ENCODE measurements at places on chromosomes 12 and 14.

GRCh38 chr14:92540472-92541048 lies 27.0 kb downstream of the RIN3 start:
- DNase-seq, result no peak

DNA sequence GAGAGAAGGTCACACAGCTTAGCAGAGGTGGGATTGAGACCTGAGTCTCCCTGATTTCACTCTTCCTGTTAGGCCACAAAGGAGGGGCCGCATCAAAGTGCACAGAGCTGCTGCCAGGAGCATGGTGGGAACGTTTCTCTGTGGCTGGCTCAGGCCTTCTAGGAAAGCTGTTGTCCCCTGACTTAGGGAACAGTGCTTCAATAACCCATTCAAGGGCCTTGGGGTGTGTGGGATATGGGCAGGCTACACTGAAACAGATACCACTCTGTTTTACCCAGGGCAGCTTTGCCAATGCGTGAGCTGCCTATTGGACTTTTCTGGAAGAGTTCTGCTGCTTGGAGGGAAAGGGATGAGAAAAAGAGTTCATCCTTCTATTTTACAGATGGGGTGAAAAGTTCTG lies 110.0 kb downstream of the ADCK1 start:
- no peak for DNase-seq

- DNase-seq, result peak; percentile 4
These were observed at the start of gene DNAH10 for GRCh38 chr12:123761841-123762714. DNAH10 (plus strand) TSS chr12:123762301; CDS start chr12:123762337, 36 bp downstream.

DNA sequence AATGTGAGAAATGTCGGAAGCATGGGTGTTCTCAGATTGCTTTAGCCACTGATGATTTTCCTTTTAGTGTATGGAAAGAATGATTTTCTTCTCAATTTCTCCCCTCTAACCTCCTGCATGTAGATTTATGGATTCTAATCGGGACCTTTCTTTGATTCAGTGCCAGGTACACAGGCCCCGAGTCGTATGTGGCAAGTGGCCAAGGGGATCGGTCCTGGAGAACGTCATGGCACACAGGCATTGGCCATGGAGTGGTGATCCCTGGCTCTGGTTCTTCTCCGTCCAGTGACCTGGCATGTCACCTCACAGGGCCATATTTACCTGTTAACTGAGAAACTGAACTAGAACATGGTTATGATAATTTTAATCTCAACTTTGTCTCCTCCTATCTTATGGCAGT lies 58.1 kb downstream of the ETV6 start:
- no peak for DNase-seq

DNA sequence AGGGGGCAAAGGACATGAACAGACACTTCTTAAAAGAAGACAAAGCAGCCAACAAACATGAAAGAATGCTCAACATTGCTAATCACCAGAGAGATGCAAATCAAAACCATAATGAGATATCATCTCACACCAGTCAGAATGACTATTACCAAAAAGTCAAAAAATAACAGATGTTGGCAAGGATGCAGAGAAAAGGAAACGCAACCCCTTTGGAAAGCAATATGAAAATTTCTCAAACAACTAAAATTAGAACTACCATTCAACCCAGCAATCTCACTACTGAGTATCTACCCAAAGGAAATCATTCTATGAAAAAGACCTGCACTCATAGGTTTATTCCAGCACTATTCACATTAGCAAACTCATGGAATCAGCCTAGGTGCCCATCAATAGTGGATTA lies 25.6 kb downstream of the MDM1 start:
- no peak for DNase-seq

DNA sequence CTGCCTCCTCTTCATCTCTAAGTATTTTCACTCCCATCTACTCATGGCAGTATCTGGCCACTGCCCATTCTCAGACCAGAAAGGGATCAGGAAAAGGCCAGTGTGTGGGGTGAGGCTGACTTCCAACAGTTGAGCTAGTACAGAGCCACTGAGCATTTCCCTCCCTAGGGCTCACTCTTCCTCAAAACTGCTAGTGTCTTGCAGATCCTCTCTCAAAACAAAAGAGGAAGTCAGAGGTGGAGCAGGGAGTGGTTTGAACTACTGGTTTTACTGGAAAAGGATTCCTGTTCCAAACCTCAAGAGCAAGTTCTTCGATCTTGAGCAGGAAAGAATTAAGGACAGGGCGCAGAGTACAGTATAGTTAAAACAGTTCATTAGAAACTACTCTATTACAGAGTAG lies 11.7 kb upstream of the RNASE10 start:
- DNase-seq, result no peak

- DNase-seq, result no peak
These were observed 307.8 kb upstream of the PRKD1 start for GRCh38 chr14:30235485-30235884.

- DNase-seq, result no peak
These were observed 394.3 kb downstream of the EGLN3 start for GRCh38 chr14:33556382-33557121.

GRCh38 chr14:58133739-58134138 lies 18.3 kb downstream of the ARMH4 start:
- DNase-seq, result no peak

GRCh38 chr14:44639781-44640385 lies 132.8 kb upstream of the FSCB start:
- DNase-seq, result no peak

DNA sequence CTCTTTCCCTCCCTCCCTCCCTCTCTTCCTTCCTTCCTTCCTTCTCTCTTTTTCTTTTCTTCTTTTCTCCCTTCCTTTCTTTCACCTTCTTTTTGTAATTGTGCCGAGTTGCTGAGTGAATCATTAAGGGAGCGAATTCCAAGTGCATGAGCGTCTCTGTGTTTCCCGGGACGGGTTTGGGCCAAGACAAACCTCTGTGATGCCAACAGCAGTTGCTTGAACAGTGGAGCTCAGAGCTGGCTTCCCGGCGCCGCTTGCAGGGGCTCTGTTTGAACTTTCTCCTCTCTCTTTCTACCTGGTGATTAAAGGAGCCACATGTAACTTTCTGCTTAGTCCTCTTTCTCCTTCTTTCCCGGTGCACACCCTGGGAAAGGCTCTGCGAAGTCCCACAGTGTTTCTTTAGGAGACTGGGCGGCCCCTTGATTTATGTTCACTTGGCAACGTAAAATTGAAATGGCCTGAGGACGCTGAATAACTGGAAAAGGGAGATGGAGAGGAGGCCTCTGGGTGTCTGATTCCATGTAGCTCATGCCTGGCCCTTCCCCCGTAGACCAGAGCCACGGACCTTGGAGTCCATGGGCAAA lies 33.7 kb upstream of the MAP1LC3B2 start:
- DNase-seq, result no peak

DNA sequence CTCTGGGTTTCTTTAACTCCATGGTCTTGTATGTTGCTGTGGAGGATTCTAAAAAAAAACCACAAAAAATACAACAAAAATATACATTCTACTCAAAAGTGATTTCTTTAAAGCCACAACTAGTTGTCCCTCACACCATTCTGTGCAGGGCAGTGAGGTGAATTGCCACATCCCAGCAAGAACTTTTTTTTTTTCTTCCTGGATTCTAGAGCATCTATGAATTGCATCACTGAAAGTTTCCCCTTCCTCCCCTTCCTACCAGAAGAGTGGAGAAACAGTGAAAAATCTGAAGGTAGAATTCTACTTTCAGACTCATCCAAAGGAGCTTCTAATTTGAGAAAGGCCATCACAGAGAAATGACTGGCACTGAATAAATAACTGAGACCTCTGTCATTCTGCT lies 395.3 kb downstream of the AEBP2 start:
- DNase-seq, result no peak

GRCh38 chr12:61524851-61525250 lies 735.4 kb upstream of the USP15 start:
- DNase-seq, result no peak

GRCh38 chr14:74647678-74648461 lies 35.8 kb upstream of the LTBP2 start:
- no peak for DNase-seq

- DNase-seq, result no peak
These were observed 43.6 kb upstream of the VSX2 start for GRCh38 chr14:74195623-74196022.

- no peak for DNase-seq
These were observed 475.4 kb downstream of the NPAS3 start for GRCh38 chr14:33414041-33414440.

- DNase-seq, result peak; percentile 35
These were observed 329.3 kb upstream of the OR4E1 start for GRCh38 chr14:22002860-22003284.

- no peak for DNase-seq
These were observed 25.0 kb upstream of the SLC24A4 start for GRCh38 chr14:92297818-92298595.

DNA sequence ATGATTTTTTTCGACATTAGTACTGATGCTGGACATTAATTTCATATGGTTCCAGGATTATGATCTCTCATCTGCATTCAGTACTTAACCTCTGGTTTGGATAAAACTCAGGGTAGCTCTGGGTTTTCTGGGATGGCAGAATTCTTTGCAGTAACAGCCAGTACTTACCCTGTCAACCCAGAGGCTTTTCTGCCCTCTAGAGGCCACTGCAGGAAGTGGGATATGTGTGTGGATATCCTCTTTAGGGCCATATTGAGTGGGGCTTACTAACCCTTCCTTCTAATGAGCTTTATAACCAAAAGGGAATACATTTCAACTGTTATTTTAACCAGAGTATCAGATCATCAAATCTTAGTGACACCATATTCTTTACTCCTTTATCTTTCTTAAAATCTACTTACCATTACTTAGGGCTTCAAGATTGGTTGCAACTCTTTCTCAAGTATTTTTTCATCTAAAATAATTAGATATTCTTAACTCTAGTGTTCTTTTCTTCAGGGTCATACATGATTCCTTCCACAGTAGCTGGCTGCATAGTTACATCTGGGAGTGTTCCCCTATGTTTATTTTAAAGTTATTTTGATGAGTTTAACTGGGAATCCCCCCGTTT lies 488.0 kb upstream of the STXBP6 start:
- DNase-seq, result no peak

GRCh38 chr14:93955850-93956481 lies 20.4 kb downstream of the ASB2 start:
- DNase-seq, result no peak

- DNase-seq, result no peak
These were observed 3.4 kb upstream of the LGMN start for GRCh38 chr14:92751819-92752218.

DNA sequence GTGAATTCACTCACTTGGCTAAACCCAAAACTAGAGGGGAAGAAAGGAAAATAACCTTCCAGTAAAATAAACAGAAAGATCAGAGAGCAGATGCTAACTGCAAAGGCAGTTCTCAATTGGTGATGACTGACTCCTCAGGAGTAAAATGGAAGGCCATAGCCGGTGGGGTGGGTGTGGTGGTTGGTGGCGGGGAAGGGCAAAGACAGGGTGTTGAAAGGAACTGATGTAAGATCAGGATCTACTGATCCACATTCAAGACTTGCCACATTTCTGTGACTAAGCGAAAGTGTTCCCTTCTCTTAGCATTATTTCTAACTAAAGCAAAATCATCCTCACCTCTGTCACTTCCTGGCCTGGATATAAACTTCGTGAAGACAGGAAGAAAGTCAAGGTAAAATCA lies 26.3 kb upstream of the TC2N start:
- DNase-seq, result no peak

GRCh38 chr12:92362785-92363184 lies 217.1 kb upstream of the BTG1 start:
- no peak for DNase-seq

All from activated naive CD8-positive, alpha-beta T cell treated with anti-CD3 and anti-CD28 coated beads, Interleukin-2, amount 50 U/mL, for 16 hours (primary cell).